ENCODE measurements at places on chromosomes 12 and 14.

DNA sequence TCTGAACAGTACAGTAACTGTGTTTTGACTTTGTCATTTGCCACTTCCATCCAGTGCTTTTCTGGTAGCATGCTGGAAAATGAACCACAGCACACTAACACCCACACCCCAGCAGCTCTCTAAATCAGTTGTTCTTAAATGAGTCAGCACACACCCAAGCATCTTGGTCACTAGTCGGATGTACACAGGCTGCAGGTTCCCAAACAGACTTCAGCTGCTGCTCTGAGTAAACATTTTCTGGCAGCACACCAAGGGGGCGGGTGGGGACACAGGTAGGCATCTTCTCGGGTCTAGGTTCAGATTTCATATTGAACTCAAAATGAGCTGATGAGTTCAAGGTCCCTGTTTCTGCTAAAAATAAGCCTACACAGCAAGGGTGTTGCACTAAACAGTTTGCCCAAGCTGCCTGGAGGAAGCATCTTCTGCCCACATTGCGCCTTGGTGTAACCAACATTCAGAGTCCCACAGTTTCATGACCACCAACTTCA is 39.8 kb downstream of the IFNG start:
- DNase-seq = peak; percentile 57

DNA sequence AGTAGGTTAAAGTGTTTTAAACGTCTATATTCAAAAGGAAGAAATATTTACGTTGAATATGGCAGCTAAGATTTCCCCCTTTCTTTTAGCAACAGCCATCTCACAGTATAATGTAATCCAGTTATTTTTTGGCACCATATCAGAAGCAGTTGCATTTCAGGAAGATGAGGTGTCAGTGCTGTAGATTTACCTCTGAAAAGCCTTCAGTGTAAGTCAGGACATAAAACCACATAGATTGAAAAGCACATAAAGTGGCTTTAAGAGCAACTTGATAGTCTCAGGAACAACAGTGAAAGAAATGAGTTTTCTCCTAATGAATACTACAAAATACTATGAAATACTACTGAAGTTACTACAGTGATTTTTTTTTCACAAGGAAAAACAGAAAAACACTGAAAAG is 6.9 kb downstream of the MLH3 start:
- no peak for DNase-seq

GRCh38 chr14:105290621-105291346 is 10.0 kb downstream of the BRF1 start:
- DNase-seq = peak; percentile 57

- no peak for DNase-seq
Measured at GRCh38 chr12:27034607-27035293, 12.4 kb downstream of the MED21 start.

GRCh38 chr12:991350-992333 is 619 bp downstream of the ERC1 start:
- no peak for DNase-seq

DNA sequence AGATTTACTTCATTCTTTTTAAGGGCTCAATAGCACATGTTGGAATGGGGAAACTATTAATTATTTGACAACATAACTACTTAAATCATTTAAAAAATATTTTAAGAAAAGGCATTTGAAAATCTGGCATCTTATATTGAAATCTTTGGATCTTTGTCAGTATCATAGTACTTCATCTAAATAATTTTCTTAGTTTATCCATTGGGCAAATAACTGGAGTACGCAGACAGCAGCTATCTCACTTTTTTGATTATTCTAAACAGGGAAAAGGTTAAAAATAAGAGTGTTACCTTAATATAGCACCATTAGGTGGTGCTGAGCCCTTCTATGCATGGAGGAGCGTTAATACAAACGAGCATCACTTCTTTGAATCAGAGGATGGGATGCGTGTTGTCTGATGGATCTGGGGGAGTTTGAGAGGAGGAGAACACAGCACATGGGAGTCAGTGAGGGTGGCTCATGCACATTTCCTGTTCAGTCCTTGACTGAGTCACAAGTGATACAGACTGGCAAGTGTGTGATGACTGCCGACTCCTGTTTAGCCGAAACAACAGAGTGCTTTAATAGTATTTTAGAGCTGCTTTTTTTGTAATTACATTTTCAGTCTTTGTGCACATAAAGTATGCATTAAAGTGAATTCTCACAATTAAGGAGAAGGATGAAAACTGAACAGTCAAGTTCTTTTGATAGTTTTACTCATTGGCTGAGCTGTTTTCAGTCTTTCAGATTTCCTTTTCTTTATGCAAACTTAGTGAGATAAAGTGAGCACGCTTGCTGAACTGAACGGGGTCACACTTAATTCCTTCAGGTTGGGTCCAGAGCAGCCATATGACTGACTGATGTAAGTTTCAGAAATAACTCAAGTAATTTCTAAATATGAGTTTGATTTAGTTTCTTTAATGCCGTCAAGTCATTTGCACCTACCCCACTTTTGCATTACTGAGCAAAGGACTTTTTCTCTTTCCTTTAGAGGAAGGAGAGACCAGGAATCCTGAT is 92.7 kb downstream of the DIP2B start:
- peak; percentile 54 for DNase-seq

- no peak for DNase-seq
Measured at GRCh38 chr12:46219132-46219876, 49.5 kb downstream of the SLC38A1 start.

GRCh38 chr12:6603095-6603567 is 4.0 kb downstream of the CHD4 start:
- no peak for DNase-seq

DNA sequence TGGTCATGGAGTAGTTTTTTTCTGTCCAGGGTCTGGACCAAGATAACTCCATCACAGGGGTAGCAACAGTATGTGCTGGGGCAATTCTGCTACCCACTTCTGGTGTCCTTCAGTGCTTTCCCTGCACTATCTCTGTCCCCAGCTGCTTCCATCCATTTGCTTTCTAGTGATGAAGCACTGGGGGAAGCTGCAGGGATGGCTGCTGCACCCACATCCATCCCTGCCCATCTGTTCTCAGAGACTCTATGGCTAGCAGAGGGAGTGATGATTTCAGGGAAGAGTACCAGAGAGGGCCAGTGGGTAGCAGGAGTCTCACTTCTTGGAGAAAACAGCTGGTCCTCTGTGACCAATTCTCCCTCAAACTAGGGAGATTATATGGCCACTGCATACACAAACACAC is 44.1 kb downstream of the ETV6 start:
- DNase-seq = no peak

DNA sequence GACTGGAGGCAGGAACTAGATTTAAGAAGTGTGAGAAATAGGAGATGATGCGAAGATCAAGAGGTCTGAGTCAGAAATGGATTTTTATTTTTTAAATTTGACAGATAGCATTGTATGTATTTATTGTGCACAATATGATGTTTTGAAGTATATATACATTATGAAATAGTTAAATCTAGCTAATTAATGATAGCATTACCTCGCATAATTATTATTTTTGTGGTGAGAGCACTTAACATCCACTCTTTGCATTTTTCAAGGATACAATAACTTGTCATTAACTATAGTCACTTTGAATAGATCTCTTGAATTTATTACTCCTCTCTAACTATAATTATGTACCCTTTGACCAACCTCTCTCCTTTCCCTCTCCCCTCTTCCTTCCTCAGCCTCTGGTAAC is 3.7 kb downstream of the SMOC1 start:
- DNase-seq = no peak

GRCh38 chr14:91317381-91318308 is 73.1 kb upstream of the GPR68 start:
- peak; percentile 74 for DNase-seq

DNA sequence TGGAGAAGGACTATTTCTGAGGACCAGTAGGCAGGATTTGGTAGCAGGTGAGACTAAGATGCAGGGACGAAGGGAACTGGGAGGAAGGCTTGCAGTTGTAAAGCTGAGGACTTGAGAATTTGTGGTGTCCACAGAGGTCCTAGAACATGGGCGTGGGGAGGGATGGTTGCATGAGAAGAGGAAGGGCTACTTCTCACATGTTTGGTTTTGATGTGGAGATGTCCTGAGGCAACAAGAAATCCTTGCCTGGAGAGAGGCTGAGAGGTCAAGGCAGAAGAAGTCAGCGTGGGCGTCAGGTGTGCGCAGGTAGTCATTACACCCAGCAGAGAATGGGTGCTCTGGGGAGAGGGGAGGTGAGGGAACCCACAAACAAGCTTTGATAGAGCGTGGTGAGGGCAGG is 5.7 kb upstream of the RABGGTA start:
- DNase-seq = no peak

- no peak for DNase-seq
Measured at GRCh38 chr14:103623883-103624482, 5.0 kb upstream of the KLC1 start.

DNA sequence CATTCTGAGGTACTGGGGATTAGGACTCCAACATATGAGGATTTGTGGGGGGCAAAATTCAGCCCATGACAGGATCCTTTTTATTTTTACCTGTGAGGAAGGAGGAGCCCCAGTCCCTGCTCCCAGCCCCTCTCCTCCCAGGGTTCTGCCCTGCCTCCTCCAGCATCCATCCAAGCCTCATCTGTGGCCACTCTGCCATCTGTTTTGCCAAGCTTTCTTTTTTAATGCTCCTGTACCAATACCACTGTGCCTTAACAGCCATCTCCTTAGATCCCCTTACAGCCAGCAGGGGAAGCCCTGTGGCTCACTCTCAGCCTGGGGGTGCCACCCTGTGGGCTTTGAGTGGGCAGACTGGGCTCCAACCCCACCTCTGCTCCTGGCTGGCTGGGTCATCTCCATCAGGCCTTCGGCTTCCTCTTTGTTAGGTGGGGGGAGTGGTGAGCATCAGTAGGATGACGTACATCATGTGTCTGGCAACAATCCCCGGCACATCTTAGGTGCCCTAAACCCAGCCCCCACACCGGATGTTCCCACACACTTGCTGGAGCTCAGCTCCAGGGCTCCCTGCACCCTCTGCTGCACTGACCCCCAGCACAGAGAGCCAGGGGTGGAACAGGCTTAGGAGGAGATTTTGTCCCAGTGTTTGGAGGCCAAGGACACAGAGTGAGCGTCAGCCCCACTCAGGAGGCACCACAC is 40.2 kb downstream of the CYP46A1 start:
- no peak for DNase-seq

DNA sequence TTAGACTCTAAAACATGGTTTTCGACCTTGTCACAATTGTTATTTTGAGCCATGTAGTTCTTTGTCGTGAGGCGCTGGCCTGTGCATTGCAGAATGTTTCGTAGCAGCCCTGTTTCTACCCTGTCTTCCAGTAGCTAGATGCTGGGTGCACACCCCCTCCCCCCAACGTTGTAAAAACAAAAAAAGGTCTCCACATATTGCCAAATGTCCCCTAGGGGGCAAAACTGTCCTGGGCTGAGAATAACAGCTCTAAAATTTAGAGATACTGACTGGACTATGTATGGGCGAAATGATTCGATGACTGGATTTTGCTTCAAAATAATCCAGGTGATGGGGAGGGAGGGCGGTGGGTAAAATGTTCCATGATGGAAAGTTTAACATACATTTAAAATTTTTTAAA is 126.1 kb upstream of the FUT8 start:
- peak; percentile 32 for DNase-seq

DNA sequence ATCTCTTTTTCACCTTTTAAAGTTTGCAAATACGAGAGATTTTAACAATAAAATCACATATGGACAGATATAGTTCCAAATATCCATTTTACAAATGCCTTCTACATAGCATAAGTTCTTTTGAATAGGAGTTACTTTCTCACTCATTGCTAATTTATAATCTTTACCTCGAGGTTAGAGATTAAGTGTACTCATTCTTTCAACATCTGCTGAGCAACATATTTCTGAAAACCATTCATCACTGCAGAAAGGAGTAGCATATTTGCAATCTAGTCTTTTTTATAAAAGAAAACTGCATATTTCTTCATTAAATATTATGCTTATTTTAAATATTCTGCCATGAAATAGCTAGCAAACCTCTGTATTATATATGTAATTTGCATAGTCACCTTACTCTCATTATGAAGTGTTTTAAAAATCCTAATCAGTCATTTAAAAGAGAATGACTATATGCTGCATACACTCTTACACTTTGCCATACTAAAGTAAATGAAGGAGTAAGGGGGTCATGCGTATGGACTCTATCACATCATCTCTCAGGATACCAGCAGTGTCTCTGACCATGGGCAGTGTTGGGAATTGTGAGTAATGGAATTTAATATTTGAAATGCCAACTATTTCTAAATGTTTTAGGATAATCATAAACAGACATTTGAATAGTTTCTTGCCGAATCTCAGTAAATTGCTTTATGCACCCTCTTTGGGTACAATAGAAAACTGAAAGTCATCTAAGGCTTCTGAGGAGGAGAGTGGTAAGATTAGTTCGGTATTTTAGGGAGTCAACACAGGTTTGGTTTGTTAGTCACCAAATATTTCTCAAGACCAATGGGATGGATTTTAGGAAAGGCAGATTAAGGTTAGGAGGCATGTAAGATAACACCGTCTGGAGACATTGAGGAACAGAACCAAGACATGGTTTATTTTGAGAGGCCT is 524.8 kb upstream of the ATP2B1 start:
- no peak for DNase-seq

All from MV-4-11 (cell line).